ENCODE measurements at places on chromosomes 13 and 19.

DNA sequence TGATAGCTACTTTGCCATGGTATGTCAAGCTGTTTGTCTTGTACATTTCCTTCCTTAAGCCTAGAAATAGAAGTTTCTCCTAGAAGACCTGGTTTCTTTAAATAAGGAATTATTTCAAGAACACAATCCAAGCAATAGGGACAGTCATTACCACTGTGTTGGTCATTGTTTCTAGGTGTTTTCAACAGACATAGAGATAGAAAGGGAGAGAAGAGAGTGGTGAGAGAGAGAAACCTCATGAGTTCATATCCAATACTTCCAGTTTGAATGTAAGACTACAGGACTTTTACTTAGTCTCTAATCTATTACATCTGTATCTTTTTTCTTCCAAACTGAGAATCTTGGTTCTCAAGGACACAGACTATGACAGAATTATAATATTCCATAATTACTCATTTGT, 245.9 kb upstream of the STARD13 start:
- no peak for DNase-seq

- no peak for DNase-seq
Observed at GRCh38 chr13:43631106-43631505, 155.7 kb downstream of the ENOX1 start.

DNA sequence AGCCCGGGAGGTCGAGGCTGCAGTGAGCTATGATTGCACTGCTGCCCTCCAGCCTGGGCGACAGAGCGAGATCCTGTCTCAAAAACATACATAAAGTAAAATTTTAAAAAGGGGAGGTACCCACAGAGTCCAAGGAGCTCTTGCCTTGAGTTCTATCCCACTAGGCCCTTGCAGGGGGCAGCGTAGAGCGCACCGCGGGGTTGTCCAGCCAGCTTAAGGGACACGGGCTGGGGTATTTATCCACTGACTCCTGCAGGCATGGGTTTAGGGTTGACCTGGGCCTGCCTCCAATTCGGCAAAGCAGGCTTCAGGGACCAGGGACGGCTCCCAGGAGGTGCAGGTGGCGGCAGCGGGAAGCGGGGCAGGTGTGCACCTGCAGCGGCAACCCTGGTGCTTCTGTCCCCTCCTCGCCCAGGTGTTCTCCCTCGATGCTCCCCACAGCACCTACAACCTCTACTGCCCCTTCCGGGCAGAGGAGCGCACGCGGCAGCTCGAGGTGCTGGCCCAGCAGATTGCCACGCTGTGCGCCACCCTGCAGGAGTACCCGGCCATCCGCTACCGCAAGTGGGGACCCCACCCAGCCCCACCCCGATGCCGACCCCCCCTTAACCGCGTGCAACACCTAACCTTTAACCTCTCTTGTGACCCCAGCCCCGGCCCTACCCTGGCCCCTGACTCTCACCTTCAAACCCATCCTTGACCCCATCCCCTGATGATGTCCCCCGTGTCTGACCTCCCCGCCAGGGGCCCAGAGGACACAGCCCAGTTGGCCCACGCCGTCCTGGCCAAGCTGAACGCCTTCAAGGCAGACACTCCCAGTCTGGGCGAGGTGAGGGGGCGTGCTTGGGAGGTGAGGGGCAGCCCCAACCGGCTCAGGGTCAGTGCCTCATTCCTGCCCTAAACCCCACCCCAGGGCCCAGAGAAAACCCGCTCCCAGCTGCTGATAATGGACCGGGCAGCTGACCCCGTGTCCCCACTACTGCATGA, 4.7 kb downstream of the STXBP2 start:
- no peak for DNase-seq

DNA sequence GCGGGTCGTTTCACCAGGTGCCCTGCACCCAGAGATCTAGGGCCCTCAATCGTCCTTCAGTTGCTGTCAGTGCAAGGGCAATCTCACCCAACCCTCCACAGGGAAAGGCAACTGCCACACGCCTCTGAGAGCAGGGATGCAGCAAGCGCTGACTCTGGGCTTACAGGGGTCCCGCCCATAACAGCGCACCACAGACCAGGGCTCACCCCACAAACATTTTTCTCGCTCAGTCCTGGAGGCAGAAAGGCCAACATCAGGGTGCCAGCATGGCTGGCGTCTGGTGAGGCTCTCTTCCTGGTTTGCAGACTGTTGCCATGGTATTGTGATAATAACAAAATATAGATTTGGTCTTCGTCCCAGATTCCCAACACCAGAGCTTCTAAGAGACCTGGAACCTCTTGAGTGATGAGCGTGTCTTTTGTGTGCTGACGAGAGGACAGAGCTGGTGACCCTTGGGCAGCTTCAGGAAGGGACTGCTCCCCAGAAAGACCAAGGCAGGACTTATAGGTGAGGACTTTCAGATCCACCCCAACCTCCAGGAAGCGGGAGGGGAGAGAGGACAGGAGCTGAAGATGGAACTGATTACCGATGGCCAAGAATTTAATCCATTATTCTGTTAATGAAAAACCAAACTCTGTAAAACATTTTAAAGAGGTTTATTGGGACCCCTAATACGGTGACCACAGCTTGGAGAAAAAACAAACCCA, 51.3 kb downstream of the C13orf46 start:
- no peak for DNase-seq

GRCh38 chr13:41458761-41459431, 1.5 kb downstream of the RGCC start:
- no peak for DNase-seq

DNA sequence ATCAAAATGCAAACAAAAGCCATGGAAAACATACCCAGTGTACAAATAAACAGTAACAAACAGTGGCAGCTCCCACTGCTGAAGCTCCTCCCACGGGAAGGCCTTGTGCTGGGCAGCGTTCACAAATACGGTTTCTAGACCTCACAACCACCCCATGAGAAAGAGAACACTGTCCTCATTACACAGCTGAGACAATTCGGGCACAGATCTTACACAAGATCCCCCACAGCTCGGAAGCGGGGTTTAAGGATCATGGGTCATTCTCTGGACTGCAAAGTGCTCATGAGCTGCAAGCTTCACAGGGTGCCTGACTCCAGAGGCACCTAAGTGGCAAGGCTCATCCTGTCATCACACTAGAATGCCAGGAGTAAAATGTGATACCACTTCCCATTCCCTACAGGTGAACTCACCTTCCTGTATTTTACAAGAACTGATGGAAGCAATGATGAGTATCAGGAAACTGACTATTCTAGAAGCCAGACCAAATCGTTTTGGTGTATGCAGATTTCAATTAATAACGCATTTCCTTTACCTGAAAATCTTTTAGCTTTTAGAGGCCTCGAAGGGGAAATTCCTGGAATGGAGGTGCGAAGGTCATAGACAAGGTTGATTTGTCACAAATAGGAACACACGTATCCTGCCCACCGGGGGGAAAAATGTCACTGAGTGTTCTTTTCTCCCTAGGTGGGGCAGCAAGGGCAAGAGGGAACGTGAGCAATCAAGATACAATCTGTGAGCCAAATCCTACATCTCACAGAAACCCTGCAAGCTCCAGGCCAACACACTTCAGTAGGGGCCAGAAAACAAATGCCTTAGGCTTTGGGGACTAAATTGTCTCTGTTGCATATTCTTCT, 41.2 kb downstream of the STK24 start:
- no peak for DNase-seq

GRCh38 chr13:89401264-89401675, 1730.1 kb downstream of the SLITRK5 start:
- DNase-seq = peak; percentile 17
